ENCODE measurements at places on chromosomes 3 and 15.

- no peak for DNase-seq
These were observed 56.9 kb downstream of the SPSB4 start for GRCh38 chr3:141108039-141108438.

- DNase-seq, result no peak
These were observed 2.2 kb upstream of the RHCG start for GRCh38 chr15:89498574-89498906.

DNA sequence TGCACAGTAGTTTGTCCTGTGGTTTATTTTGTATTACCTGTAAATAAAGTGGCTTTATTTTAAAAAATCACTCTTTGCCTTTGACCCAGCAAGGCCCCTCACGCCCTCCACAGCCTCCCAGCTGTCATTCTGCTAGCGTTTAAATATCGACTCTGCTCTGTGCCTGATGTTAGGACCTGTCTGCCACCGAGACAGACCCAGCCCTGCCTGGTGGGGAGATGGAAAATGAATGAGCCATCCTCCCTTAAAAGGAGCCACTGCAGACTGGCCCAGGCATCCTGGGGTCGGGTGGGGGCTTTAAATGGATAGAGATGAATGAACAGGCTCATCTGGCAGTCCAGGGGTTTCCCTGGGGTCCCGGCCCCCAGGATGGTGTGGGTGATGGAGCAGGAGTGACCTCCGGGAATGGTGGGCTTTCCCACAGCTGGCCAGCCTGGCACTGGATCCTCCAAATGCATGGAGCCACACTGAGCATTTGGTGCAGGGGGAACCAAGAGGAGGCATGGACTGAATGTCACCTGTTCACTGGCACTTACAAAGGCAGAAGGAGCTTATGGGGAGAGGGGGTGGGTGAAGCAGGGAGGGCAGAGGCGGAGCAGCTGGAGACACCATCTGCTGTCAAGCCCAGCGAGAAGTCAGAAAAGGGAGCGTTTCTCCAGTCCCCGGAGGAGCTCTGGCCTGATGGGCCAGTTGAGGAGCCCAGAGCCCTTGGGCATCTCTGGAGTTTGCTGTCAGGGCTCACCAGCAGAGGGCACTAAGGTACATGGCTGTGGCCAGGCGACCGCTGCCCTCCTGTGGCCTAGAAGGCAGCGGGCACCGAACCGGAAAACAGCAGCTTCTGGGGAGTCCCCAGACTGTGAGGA lies 11.9 kb downstream of the GRM2 start:
- peak; percentile 90 for DNase-seq

GRCh38 chr3:143146486-143147274 lies 27.1 kb downstream of the CHST2 start:
- DNase-seq, result no peak

GRCh38 chr3:184537885-184538665 lies 23.5 kb upstream of the EPHB3 start:
- DNase-seq, result no peak

- peak; percentile 81 for DNase-seq
These were observed 21.0 kb upstream of the CA12 start for GRCh38 chr15:63402498-63403253.

GRCh38 chr3:30324587-30324986 lies 281.8 kb upstream of the TGFBR2 start:
- DNase-seq, result no peak

DNA sequence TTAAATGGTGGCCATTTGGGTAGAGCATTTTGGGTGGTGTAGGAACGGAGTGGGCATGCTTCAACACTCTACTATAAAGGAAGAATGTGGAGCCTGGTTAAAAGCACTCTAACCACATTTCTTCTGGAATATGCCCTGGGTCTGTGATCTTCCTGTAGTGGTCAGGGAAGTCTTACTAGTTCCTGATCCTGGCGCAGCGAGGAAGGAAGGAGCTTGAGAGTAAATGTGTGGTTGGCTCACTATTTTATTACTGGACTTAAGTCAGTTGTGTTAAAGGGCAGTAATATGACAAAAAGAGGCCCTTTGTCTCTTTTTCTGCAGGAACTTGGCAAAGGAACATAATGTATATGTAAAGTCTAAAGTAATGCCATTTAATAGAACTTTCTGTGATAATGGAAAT lies 197.6 kb upstream of the ZPLD1 start:
- no peak for DNase-seq

GRCh38 chr3:138470687-138471086 lies 36.3 kb downstream of the ESYT3 start:
- no peak for DNase-seq

DNA sequence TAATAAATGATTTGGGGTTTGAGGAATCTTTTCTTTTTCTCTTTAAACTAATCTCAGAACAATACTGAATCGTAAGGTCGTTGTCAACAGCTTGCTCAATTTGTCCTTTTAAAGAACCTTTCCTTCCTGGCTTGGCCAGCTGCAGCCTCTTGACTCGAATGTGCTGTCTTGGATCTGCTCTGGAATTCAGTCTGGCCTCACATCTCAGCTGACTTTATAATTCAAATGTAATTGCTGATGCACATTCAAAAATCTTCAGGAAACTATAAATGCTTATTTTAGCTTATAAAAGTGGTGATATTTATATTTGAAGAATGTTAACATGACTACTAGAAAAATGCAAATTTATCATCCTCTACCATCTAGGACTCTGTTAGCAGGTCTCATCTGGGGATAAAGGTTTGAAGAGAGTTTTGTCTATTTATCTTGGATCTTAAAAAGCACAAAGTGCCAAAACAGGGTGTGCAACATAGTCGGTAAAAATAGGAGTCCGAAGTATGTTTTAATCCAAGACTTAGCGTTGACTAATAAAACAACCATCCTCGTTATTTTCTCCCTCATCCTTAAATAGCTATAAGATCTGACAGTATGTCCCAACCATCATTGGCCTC lies 1035.2 kb downstream of the MCTP2 start:
- no peak for DNase-seq

DNA sequence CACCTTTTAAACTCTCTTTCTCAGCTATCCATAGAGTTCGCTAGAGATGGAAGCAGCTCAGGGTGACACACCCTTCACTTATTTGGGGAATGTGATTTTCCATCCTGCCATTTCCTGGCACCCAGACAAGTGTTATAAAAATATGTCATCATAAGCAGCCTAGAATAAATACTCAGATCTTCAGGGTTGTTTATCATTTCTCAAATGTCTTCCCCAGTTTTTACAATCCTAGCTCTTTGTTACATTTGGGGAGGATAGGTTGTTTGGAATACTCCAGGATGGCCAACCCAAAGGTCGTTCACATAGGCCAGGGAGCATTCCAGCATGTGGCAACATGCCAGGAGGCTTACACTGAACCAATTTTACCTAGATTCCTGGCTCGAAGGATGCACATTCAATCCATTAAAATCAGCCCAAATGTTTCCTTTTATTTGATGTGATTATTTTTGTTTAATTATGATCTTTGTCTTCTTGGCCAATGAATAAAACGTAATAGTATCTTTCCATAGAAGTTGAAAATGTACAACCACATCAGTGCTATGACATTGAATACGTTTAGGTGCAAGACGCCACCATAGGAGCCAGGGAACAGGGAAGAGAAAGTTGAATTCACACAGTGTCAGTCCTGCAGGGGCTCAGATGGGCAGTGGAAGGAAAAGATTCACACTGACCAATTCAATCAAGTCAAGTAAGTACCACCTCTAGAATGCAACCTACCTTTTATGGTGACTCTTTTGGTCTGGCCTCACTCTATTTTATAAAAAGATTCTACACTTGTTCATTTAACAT lies 537.7 kb upstream of the MDFIC2 start:
- no peak for DNase-seq

- DNase-seq, result no peak
These were observed 115.6 kb upstream of the LMCD1 start for GRCh38 chr3:8385848-8386620.

DNA sequence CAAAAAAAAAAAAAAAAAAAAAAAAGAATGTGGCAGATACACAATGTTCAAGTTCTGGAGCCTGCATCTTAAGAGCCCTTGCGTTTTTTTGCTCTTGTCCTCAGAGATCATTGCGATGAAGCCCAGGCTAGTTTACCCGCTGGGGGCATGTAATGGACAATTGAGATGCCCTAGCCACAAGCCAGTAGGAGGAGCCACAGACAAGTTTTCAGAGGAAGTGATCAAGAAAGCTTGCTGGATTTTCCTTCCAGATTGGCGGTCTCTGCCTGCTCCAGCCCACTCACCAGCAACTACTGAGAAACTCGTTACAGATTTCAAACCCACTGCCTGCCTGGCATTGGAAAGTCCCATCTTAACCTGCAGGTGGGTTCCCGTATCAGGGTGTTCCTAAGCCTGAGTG lies 192.1 kb upstream of the EOMES start:
- peak; percentile 2 for DNase-seq

DNA sequence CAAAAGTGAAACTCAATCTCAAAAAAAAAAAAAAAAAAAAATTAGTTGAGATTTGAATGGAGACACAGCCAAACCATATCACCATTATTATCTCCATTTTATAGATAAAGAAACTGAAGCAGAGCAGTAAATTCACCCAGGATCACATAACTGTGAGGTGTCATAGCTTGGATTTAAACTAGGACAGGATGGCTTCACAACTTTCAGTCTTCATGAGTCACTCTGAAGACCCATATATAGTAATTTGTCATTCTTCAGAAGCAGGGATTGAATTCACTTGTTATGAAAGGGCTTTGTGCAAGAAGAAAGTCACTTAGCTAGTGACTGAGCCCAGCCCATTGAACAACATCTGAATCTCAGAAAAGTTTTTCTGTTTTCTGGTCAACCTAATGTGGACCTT lies 60.5 kb upstream of the LRIG1 start:
- DNase-seq, result no peak

DNA sequence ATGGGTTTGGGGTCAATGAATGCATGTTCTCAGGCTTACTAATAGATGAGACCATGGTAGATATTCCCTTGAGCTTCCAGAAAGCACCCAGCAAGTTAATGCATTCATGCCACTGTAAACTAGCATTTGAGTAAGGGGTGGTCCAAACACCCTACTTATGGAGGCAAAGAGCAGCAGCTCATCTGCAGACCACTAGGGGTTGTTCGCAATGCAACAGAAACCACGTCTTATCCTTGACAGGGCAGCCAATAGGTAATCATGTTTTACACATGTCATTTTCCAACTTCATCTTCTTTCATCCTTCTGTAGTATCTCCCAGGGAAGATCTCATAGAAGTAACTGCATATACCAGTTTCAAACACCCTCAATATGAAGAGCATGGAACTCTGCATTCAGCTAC lies 330.2 kb downstream of the RORA start:
- DNase-seq, result no peak

DNA sequence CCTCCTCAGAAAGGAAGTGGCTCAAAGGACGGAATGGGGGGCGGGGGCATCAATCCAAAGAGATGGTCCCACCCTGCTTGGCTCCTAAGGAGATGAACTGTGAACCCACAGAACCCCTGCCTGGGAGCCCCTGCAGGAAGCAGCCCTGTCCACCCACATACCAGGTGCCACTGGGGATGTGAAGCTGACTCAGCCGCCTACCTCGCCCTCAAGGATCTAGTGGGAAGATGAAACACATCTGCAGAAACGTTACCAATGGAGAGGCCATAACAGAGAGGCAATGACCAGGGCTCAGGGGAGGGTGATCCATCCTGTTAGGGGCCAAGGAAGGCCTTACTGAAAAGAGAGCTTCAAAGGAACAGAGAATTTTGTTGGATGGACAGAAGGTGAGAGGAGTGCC lies 35.1 kb downstream of the EAF1 start:
- no peak for DNase-seq

DNA sequence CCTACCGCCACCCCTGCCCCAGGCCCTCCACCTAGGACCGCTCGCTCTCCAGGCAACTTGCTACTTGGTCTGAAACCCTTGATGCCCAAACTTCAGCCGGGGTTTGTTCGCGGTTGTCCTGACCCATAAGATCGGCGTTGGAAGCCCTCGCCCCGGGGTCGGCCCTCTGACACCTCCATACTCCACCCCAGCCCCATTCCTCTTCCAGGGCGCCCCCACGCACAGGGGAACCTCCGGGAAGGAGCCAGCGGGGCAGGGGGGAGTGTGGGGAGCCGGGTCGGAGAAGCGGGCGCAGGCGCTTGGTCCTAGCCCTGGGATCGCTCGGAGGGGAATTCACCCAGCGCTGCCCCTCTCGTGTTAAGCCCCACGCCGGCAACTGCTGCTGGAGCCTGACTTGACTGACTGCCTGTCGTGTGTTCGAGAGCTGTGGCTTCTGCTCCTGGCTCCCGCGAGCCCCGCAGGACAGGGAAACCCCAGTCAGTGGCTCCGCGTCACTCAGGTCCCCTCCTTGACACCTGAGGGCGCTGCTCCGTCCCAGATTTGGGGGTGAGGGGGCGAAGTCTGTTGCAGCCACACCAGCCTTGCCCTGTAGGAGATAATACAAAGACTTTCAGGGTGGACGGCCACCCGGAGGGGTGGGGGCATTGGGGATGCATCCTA lies 675 bp downstream of the RYR3 start:
- peak; percentile 73 for DNase-seq

DNA sequence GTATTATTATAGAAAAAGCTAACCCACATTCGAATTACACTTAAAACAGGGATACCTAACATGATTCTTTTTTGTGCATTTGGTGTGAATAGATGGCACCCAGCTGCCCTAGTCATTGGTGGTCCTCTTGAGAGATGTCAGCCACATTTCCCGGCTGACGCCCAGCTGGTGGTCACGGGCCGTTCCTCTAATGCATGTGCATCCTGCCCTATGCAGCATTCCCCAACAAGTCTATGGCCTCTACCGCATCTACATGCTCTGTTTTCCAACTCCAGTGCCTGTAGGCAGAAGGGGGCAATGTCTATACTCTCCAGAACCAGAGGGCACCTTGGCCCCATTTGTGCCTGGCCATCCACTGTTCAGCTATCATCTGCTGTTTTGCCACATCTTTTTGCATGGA lies 78.6 kb upstream of the PRICKLE2 start:
- no peak for DNase-seq

DNA sequence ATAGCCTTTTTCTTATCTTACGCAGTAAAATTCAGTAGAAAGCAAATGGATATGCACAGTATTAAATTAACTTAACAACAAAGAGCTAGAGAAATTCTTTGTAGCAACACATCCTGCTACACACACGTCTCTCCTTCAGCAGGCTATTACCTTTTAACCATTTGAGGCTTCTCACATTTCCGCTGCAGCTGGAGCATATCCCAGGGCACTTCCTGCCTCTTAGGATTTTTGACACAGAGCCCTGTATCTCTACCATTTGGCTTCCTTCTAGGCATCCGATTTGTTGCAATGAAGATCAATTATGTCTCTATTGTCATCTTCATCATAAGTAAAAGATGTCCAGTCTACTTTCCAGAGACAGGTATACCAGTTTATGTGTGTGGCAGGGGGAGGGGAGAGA lies 292.4 kb upstream of the CBLB start:
- DNase-seq, result no peak

GRCh38 chr3:145716519-145716918 lies 444.5 kb downstream of the PLOD2 start:
- no peak for DNase-seq

DNA sequence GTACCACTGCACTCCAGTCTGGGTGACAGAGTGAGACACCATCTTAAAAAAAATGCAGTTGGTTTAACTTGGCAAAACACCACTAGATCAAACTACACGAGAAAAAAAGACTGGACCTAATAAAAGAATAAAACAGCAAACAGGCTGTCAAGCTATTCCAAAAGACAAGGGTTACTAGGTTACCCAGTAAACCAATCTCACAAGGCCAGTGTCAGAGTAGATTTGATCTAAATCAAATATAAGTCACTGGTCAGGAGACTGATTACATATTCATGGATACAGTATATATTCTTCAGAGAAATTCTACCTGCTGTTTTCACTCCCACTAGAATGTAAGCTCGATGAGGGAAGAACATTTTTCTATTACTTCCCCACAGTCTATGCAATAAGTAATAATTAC lies 2.5 kb upstream of the GANC start:
- no peak for DNase-seq

GRCh38 chr3:190658106-190658505 lies 144.2 kb downstream of the IL1RAP start:
- DNase-seq, result no peak

GRCh38 chr15:92968926-92969651 lies 69.0 kb downstream of the CHD2 start:
- DNase-seq, result peak; percentile 35

Data from hematopoietic multipotent progenitor cell treated with erythropoietin and hydrocortisone succinate and interleukin-3 and kit ligand, for 4 days (in vitro differentiated cells).